ENCODE measurements at places on chromosomes 6 and 20. TPM values are rescaled to one million over a fixed set of nuclear protein-coding genes. Genes with fewer than 3 reads are reported as not detected.

DNA sequence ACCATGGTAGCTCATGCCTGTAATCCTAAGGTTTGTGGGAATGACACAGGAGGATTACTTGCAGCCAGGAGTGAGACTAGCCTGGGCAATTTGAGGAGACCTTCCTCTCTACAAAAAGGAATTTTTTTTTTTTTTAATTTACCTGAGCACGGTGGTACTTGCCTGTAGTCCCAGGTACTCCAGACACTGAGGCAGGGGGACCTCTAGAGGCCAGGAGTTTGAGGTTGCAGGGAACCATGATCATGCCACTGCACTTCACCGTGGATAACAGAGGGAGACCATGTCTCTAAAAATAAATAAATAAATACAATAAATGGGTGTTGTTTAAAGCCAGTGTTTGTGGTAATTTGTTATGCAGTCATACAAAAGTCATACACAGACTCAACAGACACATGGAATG, 2.4 kb upstream of the HLA-F start:
- no peak for DNase-seq

GRCh38 chr6:68710496-68710895, 75.4 kb downstream of the ADGRB3 start:
- DNase-seq, result no peak

- DNase-seq, result no peak
These were observed 816 bp downstream of the NPEPL1 start for GRCh38 chr20:58693226-58694006.

GRCh38 chr6:105568142-105568541, 165.3 kb upstream of the PREP start:
- no peak for DNase-seq

- no peak for DNase-seq
These were observed 13.6 kb upstream of the GATA5 start for GRCh38 chr20:62489186-62489931.

The NNAT gene
- total RNA-seq, result 22.0 TPM

- no peak for DNase-seq
These were observed 153.8 kb downstream of the CEBPB start for GRCh38 chr20:50344232-50345071.

DNA sequence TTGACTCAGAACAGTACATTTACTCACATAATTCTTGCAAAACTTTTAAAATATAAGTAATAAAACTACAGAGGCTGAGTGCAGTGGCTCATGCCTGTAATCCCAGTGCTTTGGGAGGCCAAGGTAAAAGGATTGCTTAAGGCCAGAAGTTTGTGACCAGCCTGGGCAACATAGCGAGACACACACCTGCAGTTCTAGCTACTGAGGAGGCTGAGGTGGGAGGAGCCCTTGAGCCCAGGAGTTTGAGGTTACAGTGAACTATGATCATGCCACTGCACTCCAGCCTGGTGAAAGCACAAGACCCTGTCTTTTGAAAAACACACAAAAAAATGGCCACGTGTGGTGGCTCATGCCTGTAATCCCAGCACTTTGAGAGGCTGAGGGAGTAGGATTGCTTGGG, 21.8 kb upstream of the MYO6 start:
- DNase-seq, result no peak

DNA sequence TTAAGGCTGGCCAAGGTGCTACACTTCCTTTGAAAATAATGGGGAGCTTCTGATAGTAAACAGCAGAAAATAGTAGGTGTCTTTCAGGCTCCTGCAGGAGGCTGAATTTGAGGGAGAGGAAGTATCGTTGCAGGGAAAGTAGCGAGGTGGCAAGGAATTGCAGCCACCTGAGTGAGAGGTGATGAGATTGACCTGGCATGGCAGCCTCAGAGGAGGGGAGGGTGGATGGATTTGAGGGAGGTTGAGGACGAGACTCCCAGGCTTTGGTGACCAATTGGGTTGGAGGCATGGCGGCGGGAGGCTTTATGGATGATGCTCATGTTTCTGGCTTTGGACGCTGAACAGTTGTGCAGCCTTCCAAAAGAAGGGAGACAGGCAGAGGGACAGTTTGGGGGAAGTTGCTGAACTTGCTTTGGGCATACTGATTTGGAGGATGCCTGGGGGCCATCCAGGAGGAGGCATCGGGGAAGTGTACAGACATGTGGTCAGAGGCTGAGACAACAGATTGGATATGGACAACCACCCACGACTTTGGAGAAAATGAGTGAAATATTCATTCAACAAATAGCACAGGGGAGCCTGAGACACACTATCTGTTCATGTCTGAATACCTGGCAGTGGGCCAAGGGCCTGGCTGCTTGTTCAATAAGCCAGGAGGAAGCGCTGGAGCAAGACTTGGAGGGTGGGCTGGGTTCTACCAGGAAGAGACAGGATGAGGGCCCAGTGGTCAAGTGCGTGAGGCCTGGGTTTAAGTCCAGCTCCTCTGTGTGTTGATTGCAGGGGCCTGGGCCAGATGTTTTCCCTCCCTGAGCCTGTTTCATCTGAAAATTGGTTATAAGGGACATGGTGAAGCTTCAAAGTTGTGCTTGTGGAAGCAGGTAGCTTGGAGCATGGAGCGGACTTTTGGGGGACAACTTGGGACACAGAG, 113.2 kb downstream of the CEBPB start:
- DNase-seq, result peak; percentile 79

GRCh38 chr6:3791526-3792203, 40.2 kb upstream of the PXDC1 start:
- DNase-seq, result no peak

The FAM217A gene
- not detected for total RNA-seq

GRCh38 chr6:13575377-13575775, 975 bp downstream of the SIRT5 start:
- no peak for DNase-seq

GRCh38 chr6:34331371-34332050, 61.0 kb downstream of the NUDT3 start:
- peak; percentile 14 for DNase-seq

The NKX2-2 gene
- not detected for total RNA-seq

DNA sequence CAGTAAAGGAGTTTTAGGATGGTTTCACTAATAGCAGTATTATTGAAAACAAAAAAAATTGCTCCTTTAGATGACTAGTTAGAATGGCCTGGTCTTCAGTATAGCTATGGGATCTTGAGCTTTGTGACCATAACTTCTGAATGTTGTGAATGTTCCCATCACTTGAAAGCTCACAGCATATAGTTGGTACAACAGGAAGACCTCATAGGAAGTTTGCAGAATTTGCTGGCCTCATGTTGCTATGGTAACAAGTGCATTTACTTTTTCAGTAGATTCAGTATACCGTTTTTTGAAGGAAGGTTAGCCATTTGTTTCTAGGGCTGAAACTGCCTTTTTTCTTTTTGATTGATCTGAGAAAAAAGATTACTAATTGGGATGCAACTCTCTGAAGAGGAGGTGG, 8.3 kb downstream of the PHF3 start:
- DNase-seq, result no peak

- no peak for DNase-seq
These were observed 119.2 kb downstream of the TOX2 start for GRCh38 chr20:44033873-44034272.

DNA sequence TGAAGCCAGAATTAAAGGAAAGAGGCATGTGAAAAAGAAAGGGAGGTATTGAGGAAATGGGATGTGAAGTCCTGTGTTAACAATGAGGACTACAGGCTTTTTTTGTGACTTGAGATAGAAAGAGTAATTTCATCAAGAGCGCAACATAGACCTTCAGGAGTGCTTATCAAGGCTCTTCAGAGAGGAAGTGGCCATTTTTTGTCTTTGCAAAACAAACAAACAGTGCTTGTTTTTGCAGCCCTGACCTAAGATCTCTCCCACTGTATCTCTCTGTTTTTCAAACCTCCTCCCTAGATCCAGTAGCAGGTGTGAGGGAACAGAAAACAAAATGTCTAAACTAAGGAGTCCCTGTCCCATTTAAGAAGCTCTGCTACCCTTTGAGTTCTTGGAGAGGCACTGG, 710.3 kb upstream of the MARCKS start:
- no peak for DNase-seq

DNA sequence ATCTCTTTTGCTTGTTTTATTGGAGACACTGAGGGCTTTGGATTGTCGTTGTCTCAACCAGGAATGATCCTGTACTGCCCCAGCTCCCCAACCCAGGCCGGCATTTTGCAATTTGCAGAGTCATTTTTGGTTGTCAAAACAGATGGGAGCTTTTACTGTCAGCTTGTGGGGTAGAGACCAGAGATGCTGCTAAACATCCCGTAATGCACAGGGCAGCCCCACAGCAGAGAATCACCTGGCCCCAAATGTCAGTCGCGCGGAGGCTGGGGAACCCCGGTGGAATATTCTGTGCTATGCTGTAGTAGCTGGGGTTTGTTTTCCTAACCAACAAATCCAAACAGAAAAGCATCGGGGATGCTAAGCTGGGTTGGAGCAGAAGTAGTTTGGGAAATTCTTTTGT, 99.7 kb downstream of the TSHZ2 start:
- no peak for DNase-seq

The BPIFA3 gene
- total RNA-seq, result not detected

DNA sequence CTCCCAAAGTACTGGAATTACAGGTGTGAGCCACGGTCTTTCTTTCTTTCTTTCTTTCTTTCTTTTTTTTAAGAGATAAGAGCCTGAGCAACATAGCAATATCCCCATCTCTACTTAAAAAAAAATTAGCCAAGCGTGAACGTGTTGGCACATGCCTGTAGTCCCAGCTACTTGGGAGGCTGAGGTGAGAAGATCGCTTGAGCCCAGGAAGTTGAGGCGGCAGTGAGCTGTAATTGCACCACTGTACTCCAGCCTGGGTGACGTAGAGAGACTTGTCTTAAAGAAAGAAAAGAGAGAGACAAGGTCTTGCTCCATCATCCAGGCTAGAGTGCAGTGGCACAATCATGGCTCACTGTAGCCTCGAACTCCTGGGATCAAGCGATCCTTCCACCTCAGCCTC, 162.0 kb upstream of the MLN start:
- no peak for DNase-seq

- DNase-seq, result no peak
These were observed 3.0 kb downstream of the ENPP3 start for GRCh38 chr6:131640100-131640499.

The OXT gene
- not detected for total RNA-seq

The GPR63 gene
- total RNA-seq, result 1.5 TPM

GRCh38 chr20:36098364-36098763, 56.2 kb upstream of the EPB41L1 start:
- DNase-seq, result peak; percentile 28

- DNase-seq, result peak; percentile 78
These were observed 10.1 kb downstream of the ALDH5A1 start for GRCh38 chr6:24504649-24505586.

The CRYBG1 gene
- total RNA-seq, result 24.9 TPM

DNA sequence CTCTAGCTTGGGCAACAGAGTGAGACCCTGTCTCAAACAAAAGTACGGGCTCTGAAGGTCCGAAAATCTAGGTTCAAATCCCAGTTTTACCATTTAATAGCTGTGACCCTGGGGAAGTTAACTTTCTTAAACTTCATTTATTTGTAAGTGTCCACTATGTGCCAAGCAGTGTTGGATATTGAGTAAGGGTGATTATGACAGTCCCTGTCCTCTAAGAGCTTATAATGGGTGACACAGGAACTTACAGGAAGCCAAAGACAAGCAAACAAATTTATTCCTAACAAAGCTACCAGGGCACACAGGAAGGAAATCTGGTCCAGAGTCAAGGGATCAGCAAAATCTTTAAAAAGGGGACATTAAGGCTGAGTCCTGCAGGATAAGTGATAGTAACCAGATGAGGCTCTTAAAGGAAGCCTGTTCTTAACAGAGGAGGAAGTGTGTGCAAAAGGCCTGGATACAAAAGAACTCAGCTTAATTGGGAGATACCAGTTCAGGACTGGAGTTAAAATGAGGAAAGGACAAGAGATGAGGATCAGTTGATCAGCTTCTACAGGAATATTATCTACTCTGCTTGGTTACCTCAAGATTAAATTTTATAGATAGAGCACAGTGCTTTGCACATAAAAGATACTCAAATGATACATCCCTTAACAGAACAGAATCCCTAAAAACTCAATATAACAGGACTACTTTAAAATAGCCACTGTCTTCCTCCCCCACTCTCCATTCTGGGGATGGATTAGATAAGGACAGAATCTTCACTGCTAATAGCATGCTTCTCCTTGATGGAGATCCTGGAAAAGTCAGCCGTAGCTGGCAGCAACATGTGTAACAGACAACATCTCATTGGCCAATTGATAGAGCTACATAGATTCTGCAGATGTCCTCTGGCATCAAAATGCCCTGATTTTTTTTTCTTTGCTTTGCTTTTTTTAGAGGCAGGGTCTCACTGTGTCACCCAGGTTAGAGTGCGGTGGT, 6.1 kb downstream of the SNX3 start:
- DNase-seq, result no peak

DNA sequence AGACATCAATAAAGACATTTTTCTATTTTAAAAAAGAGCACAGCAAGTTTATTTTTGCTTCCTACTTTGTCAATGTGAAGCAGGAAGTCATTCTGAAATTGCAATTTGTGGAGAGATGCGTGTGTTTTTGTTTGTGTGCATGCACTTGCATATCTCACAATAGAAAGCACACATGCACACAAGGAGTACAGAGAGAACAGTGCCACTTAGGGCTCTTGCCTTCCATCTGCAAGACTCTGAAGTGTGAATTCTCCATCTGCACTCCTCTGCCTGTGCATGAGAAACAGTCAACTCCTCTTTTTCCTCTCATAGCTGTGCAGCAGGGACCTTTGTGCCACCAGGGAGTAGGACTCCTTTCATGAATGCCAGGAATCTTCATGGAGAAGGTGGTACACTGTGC, 316.3 kb upstream of the CNR1 start:
- DNase-seq, result no peak

DNA sequence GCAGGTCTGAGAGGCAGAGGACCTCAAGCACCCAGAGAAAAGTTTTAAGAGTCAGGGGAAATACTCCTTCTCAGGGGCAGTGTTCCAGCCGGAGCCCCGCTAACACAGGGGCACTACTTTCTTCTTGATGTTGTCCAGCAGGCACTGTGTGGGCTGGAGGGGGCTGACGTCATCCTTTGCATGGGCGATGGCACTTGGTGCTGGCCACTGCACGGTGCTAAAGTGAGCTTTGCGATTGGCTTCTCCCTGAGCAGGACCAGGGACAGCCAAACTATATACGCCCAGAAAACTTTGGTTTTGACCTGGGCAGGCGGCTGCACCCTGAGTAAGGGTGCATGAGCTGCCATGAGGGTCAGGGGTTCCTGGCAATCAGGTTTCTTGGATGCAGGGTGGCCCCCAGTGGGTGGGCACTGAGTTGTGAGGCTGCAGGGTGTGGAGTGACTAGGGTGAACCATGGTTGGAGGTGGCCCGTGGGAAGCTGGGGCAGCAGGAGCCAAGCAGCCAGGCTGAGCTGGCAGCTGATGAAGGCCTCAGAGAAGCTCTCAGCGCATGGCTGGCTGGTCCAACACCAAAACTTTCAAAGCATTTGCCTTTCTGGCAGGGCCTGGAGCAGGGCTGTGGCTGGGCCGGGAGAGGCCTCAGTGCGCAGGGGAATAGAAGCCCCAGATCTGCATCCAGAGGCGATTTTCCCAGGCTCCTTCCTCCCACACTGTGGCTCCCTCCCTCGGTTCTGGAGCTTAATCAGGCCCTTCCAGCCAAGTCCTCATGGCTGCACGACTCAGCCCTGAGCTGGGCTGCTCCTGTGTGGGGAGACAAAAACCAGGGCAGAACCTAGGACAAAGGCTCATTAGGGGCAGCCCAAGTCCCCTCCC, 18.3 kb downstream of the MRPS18A start:
- peak; percentile 55 for DNase-seq
